ENCODE measurements at places on chromosomes 2 and 18. TPM values are rescaled to one million over a fixed set of nuclear protein-coding genes. Genes with fewer than 3 reads are reported as not detected.

GRCh38 chr2:159381574-159381973 is 95.1 kb upstream of the WDSUB1 start:
- no peak for DNase-seq

DNA sequence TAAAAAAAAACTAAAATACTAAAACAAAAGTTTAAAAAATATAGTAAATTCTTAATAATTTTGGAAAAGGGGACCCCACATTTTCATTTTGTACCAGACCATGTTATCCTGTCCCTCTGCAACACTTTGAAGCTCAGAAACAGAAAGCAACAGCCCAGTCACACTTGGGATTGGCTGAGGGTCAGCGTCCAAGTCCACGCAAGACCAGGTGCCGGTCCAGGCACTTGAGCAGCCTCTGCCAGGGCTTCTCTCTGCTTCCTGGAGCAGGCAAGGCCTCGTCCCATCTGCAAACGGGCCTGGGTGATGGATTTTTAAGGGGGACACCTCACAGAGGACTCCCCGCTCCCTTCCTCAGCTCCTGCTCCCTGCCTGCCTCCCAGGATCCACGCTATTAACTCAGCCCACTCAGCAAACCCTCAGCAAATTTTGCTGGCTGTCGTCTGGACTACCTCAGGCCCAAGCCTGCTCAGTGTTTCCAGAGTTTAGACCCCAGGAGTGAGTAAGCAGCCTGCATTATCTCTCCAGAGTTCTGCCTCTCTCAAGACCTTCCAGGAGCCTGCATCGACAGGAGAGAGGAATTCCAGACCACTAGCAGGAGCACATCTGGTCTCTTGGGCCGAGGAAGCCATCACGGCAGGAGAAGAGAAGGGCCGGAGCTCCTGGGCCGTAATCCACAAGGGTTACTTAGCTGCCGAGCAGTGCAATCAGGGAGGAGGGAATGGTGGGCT is 88.7 kb upstream of the STPG4 start:
- DNase-seq: no peak

Gene DYNC2LI1
- 11.2 TPM for total RNA-seq

Gene ALPG
- total RNA-seq: not detected
